ENCODE measurements at places on chromosomes 6 and 20.
A peak's percentile ranks its signal among the peaks of the same experiment; 100 is the strongest.

- DNase-seq = peak; percentile 63
Observed at GRCh38 chr6:142943711-142944123, 1.3 kb downstream of the HIVEP2 start.

DNA sequence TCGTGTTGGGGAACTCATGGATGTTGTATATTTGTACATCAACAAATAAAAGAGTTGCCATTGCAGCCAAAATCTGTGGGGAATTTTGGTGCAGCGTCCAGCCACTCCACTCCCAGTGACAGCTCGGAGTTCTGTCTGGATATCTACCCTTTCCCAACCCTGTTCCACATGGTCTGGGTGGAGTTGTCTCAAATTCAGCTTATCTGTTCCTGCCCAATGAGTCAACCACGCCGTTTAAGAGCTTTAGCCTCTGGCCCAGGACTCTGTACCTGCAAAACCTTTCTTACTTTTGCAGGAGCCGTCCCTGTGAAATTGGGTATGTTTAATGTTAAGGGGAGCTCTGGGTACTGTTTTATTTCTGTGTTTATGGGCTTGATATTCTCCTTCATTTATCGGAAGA, 33.9 kb upstream of the OVOL2 start:
- no peak for DNase-seq

DNA sequence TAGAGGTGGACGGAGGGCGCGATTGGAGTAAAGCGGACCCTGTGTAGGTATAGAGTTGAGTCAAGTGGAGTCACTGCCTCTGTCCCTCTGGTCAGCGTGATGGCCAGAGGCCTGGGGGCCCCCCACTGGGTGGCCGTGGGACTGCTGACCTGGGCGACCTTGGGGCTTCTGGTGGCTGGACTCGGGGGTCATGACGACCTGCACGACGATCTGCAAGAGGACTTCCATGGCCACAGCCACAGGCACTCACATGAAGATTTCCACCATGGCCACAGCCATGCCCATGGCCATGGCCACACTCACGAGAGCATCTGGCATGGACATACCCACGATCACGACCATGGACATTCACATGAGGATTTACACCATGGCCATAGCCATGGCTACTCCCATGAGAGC, 479 bp downstream of the SLC39A7 start:
- no peak for DNase-seq

DNA sequence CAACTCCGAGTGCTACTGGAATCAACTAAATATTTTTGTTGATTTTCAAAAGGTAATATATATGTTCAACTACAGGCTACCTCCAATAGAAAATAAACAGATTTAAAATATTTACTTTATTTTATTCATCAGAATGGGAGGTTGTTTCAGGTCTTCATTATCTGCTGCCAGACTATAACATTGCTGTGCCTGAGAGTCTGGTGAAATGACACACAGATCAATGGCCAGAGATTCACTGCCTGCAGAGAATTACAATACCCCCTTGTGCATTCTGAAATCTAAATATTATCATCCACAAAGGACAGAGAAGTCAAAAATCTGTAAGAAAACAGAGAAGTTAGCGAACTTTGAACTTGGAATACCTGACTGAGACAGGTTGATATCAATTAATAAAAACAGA, 667.8 kb upstream of the GJE1 start:
- no peak for DNase-seq

DNA sequence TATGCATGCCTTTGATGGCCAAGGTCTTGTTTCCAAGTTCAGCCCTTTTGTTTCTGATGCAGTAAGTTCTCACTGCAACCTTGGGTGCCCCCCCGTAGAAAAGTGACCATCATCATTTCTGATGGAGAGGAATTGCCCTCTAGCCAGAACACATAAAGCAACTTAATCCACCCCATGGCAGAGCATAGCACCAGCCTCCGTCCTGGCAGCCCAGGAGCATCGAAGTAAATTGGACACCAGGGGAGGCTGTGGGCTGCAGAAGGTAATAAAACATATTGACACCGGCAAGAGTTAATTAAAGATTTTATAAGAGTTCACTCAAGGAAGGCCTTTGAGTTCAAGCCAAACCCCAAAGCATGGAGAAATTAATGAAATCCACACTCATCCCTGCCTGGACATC, 39.2 kb upstream of the CST7 start:
- DNase-seq = no peak

GRCh38 chr6:84667252-84668213, 96.9 kb downstream of the TBX18 start:
- no peak for DNase-seq

- no peak for DNase-seq
Observed at GRCh38 chr6:15280028-15280427, 34.2 kb downstream of the JARID2 start.

GRCh38 chr6:131400779-131401496, 172.1 kb upstream of the ARG1 start:
- no peak for DNase-seq

DNA sequence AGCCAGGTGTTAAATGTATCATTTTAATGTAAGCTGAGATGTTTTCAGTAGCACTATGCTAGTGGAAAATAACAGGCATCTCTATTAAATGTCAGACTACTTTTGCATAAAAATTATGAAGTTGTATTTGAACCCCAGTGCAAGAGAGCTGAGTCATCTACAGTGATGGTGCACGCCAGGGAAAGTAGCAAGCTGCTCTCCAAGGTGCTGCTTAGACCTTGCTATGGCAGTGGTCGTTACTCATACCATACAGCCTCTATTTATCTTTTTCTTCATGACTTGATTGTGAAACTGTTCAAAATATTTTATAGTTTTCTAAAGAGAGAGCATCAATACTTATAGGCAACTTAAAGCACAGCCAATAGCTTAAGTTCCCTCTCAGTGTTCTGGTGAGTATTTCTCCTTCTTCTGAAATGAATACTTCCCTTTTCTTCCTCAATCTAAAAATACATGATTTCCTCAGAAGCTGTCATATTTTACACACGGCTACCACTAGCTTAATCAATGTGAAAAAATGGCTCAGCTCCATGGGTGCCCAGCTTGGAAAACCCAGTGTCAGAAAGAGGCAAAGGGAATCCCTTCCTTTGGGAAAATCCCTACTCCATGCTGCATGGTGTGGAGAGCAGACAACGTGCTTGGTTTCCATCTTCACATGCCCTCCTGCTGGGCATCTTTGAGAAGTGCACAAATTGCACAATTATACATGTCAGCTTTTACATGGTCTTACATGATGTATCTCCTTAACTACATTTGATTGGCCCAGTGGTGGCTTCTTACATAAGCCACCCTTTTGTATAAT, 105.6 kb downstream of the ELOVL4 start:
- peak; percentile 19 for DNase-seq

GRCh38 chr6:14231071-14231483, 113.5 kb downstream of the CD83 start:
- DNase-seq = no peak

DNA sequence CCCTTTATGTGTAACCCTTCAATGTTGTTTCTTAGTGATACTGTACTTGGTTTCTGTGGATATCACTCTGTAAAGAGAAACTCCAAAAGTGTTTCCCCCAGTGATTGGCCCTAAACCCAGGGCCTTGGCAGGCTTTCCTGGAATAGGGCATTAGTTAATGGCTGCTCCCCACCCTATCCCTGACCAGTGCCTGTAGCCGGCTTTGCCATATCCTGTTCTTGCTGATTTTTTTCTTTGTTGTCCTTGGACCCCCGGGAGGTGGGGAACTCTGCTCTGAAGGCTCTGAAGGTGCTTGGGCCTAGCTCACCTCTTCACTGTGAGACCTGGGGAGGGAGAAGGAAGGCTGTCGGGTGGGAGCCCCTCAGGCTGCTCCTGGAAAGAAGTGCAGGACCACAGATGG, 120.1 kb downstream of the TCP11 start:
- DNase-seq = no peak

DNA sequence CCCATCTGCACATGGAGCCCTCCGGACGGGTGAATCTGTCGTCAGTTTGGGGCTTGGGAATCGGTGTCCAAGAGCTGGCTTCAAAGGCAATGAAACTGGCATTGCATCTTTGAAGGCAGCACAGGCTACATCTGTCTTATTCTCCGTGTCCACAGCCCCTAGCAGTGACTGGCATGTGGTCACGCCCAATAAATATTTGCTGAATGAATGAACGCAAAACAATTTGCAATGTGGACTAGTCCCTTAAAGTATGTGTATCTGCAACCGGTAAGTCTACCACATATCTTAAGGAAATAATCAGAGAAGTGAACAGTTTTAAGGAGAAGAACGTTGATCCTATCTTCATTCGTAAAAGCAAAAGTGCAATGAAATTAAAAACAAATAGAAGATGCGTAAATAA, 8.0 kb upstream of the PMEPA1 start:
- no peak for DNase-seq

DNA sequence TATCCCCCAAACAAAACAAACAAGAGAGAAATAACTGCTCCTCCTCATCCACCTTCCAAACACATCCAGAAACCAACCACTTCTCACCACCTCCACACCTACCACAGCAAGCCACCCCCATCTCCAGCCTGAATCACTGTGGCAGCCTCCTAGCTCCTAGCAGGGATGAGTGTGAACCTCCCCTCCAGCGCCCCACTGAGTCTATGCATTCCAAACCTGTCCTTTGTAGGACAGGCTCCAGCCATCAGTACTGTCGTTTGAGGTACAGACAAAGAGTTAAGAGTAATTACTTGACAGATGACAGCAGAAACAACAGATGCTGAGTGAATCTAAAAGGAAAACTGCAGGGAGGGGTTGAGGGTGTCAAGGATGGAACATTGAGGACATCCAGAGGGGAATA, 2.4 kb downstream of the METTL24 start:
- DNase-seq = no peak
